ENCODE measurements at places on chromosomes 4 and X.

- DNase-seq, result no peak
These were observed 286.8 kb downstream of the CRLF2 start for GRCh38 chrX:925652-926061.

- DNase-seq, result no peak
These were observed 19.3 kb upstream of the MSMO1 start for GRCh38 chr4:165308166-165308565.

GRCh38 chr4:66564901-66565651 is 894.8 kb upstream of the EPHA5 start:
- DNase-seq, result no peak

- no peak for DNase-seq
These were observed 9.4 kb downstream of the FNIP2 start for GRCh38 chr4:158778156-158778711.

GRCh38 chr4:15361529-15361928 is 66.3 kb upstream of the C1QTNF7 start:
- DNase-seq, result no peak

DNA sequence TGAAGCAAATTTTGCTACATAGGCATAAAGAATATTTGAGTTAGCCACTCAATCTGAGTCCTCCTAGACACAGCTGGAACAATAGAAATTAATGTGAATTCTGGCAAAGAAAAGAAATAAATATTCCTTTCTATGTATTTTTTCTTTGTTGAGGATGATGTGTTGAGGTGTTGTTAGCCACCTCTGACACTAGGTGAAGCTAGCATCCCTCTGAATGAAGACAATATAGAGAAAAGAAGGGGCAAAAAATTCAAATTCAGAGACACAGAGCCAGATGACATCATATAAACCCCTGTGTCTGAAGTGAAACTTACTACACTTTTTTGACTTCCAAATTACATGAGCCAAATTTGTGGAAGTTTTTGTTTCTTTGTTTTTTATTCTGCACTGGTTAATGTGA is 34.6 kb upstream of the TMPRSS11D start:
- no peak for DNase-seq

GRCh38 chr4:7412554-7412912 is 22.2 kb downstream of the PSAPL1 start:
- DNase-seq, result no peak

- no peak for DNase-seq
These were observed 188.4 kb upstream of the GALNT7 start for GRCh38 chr4:172980219-172980618.

DNA sequence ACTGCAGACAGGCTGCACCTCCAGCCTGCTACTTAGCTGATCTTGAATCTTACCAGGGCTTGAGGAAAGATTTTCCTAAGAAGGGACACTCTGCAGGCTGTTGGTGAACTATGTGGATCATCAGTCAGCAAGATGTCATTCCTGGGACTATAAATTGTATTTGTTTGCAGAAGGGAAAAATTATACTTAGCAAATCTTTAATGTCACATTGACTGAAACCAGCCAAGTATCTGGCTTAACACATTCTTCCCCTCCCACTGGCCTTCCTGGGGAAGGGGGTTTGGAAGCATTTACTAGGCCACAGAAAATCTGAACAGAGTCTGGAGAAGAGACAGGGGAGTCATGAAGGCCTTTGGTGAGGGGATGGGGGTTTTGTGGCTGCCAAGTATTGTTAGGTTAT is 156.7 kb upstream of the EOLA2 start:
- DNase-seq, result no peak

DNA sequence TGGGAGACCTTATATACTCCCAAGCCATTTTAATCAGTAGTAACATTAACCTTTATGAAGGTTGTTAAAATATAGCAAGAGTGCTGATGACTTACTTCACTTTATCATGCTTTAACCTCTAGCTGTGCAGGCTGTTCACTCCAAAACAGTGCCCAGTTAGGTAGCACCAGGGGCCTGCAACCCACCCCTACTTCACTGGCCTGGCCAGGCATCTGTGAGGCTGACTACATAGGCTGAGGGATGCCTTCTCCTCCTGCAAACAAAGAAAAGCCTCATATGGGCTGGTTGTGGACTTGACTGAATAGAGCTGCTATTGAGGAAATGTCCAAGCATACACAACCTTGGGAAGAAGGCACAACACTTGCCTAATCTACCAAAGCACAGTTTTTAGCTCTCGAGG is 172.8 kb downstream of the SHROOM3 start:
- DNase-seq, result no peak

- no peak for DNase-seq
These were observed 37.8 kb downstream of the SNX25 start for GRCh38 chr4:185247151-185247550.

- no peak for DNase-seq
These were observed 37.2 kb upstream of the FAM9B start for GRCh38 chrX:9071031-9071650.

GRCh38 chrX:22686138-22686541 is 313.6 kb upstream of the DDX53 start:
- DNase-seq, result no peak

GRCh38 chrX:53340852-53341645 is 59.7 kb upstream of the IQSEC2 start:
- DNase-seq, result no peak

GRCh38 chr4:1568855-1569460 is 115.2 kb downstream of the FAM53A start:
- DNase-seq, result no peak

- no peak for DNase-seq
These were observed 333.0 kb downstream of the ADGRL3 start for GRCh38 chr4:61533140-61533539.

DNA sequence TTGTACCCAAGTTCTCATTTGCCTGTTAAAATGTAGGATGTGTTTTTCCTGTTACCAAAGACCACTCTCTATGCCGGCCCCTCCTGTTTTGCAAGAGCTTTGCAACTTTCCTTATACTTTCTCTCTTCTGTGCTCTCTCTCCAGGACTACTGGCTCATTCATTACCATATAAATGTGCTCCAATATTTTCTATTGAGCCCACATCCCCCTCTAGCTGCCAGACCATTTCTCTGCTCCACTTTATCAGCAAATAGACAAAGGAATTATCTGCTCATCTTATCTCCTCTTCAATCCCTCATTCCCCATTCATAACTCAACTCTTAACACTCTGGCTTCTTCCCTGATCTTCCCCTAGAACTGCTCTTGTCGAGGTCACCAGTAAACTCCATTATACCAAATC is 33.6 kb downstream of the RPGR start:
- DNase-seq, result no peak

DNA sequence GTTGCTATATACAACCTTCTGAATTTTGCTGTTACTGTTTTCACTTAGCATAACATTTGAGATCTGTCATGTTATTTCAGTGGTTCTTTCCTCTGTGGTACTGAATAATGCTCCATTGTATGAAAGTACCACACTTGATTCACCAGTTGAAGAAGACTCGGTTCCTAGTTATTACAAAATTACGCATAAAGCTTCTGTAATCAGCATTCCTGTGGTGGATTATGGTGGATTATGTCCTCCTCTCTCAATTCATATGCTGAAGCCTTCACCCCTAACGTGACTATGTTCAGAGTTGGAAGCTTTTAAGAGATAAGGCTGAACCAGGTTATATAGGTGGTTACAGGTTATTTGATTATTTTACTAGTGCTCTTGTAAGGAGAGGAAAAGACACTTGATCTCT is 2143.5 kb upstream of the AGA start:
- no peak for DNase-seq

DNA sequence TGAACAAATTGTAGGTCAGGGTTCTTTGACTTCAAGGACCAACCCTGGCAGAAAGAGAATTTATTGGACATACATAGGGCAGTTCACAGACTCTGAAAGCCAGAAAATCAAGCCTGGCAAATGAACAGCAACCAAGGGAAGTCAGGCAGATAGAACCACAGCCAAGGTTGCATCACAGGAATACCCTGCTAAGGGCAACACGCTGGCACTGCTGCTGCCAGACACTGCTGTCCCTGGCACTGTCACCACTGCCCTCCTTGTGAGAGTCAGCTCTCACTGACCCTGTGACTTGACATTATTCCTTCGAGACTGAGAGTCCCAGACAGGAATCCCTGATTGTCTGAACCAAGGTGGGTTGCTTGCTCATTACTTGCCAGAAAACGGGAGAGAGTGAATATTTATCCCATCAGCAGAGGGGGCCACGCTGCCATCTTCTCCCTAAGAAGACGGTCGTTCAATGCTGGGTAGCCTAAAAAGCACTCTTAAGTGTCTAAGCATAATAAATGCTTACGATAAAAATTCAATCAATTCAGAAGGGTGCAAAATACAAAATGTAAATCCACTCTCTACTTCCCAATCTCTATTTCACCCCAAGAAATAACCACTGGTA is 23.2 kb upstream of the PTTG2 start:
- DNase-seq, result no peak

DNA sequence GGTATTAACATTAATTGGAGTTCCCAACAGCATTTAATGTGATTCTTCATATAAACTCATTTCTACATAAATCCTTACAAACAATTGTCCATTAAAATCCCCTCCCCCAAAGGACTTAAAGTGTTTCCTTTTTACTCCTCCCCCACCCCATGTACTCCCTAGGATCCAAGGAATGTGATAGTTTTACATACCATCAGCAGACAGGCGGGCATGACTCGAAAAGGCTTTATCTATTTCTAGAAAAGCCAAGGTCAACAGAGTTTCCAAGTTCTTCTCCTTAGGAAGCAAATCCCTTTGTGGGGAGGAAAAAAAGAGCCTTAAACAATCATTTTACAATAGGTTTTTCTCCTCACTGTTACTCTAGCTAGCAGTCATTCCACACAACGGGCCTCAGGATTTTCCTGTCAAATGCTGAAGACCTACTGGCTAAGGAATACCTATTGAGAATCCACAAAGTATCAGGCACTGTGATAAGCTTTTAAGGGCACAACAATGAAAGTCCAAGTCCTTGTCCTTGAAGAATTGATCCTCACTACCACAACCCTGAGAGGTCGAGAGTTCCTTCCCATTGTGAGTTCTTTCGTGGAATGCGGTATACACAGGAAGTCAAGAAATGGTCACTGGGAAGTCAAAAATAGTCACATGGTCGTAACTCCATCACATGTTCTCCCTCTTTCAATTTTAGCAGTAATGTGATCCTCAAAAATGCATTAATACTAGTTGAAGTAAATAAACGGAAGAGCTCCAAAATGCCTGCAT is 7.2 kb downstream of the PPM1K start:
- DNase-seq, result no peak

DNA sequence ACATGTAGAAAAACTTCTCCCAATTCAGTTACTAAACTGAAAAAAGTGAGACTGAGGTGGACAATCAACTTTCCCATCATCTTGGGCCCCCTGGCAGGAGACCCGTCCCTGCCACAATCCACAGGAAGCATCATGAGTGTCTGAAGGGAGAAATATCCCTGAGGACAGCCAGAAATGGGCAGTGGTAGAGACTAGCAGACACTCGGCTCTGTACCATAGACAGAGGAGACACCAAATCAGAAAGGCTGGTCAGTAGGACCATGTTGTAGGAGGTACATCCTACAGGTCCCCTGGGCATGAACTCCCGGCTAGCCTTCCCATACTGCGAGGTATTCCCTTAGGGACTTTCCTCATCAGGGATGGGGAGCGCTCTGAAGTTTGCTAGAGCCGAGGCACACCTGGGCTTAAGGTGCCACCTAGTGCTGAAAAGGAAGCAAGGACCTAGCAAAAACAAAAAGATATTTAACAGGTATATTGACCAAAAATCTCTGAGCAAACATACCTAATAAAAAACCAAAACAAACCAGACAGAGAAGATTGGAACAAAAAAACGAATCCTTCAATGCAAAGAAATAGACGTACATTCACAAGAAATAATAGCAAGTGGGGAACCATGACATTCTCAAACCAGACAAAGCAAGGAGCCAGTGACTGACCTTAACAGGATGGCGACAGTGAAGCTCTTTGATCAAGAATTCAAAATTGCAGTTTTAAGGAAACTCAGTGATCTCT is 55.6 kb downstream of the HAUS3 start:
- DNase-seq, result no peak

Measured in CD4-positive, alpha-beta T cell treated with Interferon gamma for 1 hour (primary cell).